Muscle of arm (tissue), 14 donors: ENCODE measurements at places on chromosomes 2 and 18.

DNA sequence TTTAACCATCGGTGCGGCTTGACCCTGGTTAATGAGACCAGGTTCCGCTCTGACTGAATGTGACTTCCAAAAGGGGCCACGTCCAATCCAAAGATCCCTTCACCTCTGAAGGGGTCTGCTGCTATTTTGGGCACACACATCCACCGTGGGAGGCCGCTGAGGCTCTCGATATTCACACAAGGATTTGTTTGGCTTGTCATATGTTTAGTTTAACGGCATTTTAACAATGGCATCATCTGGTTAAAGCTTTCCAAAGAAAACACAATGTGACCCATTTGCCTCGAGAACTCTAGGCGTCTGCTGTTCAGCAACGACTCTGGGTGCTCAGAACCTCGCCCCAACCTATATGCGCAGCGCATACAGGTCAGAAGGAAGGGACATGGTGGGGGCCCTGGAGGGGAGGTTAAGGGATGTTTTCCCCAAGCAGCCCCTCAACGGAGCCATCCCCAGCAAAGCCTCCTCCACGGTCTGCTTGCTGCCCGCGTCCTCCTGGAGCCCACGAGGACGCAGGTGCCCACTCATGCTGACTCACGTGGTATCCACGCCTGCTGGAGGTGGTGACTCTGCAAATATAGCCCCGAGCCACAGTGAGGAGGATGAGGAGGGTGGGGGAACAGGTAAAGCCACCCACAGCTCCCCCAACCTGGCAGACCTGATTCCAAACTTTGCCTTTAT lies 260.3 kb downstream of the HDAC4 start:
- DNase-seq, result no peak

DNA sequence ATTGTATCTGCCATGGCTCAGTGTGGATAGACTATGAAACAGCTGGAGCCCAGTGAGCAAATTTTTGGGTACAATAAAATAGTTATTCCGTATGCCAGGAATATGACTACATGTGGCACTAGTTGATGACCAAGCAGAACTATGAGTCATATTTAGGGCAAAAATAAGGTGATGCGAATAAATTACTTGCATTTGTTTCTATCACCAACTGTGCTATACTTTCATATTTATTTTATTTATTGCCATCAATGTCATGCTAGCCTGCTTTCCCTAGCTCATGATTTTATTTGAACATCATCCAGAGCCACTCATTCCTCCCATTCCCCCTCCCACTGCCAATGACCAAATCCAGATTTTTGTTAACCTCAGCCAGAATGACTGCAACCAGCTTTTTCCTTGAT lies 13.3 kb upstream of the FAP start:
- DNase-seq, result no peak

DNA sequence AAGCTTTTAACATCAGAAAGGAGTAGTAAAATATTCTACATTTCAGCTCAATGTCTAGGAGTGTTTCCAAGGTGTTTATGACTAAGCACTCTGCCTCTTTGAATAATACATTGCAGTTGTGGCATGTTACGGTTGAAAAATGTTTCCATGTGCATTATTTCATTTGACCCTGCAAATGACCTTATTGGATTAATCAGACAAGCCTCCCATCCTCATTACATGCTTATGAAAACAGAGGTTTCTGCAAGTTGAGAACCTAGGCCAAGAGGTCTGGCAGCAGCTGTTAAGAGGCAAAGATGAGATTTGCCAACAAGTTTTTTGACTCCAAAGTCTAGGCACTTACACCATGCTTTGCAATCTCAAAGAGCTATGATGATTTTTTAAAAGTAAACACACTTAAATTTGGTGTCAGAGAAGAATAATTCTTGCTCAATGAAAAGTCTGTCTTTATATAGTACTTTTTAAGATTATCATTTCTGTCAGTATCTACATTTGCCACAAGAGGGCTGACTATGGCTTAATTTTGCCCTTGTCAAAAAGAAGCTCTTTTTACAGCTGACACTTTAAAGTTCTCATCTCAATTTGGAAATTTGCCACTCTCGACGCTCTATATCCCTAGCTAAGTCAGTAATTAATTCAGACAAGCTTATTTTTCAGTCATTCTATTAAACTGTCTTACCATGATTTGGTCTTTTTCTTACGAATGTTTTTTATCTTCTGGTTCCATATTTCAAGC lies 260.6 kb downstream of the PAX3 start:
- DNase-seq, result no peak

GRCh38 chr18:10971717-10972116 lies 177.7 kb downstream of the PIEZO2 start:
- DNase-seq, result no peak

- DNase-seq, result peak; percentile 95
These were observed at the start of gene BIRC6 for GRCh38 chr2:32356681-32357317. Gene BIRC6 (plus strand): TSS chr2:32357023. CDS start chr2:32357162, 139 bp downstream.

DNA sequence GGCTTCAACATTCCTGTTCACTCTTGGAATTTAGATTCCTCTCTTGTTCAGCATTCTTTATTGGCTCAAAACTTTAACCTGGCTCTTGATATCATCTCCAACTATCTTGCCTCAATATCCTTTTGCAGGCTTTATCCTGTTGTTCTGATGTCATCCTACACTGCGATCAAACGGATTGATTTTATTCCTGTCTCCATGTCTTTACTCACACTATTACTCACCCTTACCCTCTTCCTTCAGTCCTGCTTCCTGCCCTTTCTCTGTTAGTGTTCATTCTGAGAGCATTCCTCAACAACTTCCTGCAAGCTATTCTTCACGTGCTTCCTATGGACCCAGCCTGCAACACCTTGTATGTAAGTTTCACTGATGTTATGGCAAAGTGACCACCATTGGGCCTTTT lies 264.7 kb downstream of the RNF152 start:
- DNase-seq, result no peak

GRCh38 chr2:200296118-200296517 lies 10.4 kb upstream of the SPATS2L start:
- no peak for DNase-seq

- no peak for DNase-seq
These were observed 34.8 kb downstream of the GATA6 start for GRCh38 chr18:22204214-22204536.

DNA sequence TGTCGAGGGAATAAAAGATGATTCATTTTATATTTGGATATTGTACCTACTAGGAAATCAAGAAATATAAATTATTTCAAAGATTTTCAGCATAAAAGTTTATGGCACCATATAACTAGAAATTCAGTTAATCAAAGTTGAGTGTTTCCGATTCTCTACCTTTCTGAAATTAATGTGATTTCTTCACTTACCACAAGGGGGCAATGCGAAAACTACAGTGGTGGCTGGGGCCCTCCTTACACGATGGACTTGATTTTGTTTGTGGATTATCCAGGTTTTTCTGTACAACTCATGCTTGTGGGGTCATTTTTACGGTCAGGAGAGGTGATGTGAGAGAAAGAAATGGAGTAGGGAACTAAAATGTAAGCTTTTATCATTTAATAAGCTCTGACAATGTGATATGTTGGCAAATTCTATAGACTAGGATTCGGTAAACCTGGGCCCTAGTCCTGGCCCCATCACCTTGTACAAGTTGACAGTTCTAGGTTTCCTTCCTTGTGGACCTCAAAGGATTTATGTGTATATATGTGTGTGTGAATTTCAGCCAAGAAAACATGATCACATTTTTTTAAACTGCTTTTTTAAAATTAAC lies 47.6 kb downstream of the G6PC2 start:
- DNase-seq, result no peak

DNA sequence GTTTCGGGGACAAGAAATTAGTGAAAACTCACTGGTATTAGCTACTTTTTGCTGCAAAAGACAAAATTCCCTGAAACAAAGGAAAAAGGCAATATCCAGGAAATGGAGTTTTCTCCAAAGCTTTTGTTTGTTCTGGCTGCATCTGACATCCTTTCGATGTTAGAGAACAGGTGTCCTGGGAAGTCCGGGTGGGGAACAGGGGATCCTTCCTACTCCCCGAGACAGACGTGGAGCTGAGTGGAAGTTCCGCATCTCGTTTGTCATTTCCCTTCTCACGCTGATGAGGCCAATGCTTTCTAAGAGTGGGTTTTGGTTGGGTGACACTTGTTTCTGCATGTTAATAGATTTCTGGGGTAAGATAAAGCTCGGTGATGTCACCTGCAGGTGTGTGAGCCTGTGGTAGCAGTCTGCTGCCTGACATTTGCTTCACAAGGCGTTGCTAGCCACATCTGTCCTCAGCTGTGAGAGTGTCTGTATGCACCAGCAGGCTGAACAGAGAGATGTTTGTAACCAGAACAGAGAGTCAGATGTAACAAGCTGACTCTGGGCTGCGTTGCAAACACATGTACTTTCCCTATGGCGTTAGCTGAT lies 125.9 kb downstream of the ACOXL start:
- no peak for DNase-seq

DNA sequence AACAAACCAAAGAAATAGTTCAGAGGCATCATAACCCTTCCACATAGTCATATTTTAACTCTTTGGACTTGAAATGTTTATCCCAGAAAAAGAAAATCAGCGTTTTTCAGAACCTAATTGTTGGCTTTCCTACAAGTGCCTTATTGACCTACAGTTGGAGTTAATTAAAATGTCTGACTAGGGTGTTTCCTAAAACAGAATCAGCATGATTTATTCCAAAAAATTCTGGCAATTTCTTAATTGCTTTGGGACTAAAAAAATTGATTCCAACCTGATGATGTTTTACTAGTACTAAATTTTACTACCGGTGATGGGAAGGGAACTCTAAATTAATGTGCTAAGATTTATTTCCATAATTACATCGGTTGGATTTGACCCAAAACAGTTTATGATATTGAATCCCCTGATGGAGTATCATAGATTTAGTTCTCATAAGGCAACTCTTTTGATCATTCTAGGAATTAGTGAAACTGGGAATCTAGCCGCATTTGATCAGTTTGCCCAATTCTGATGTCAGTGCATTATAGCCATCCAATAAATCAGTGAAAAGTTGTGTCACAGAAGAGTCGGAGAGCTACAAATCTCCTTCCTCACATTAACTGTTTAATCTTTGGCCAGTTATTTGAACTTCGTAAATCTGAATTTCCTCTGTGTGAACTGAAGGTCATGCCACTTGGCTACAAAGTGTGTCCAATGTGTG lies 134.3 kb upstream of the DSEL start:
- DNase-seq, result peak; percentile 49

DNA sequence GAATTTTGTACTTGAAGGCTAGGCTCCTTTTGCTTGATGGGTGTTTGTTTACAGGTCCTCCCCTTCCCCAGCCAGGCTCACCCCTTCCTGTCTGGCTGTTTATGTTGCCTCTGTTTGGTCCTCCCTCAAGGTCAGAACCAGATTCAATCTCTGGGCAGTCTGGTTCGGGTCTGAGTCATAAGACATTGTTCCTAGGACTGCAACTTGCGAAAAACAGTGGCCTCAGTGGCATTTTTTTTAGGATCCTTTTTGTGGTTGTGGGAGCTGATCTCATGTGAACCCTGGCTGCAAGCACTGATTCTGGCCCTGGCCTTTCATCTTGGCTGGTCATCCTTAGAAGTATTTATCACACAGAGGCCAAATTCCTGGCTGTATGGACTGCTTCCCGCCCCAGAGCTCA lies 370.4 kb downstream of the CLIP4 start:
- no peak for DNase-seq

DNA sequence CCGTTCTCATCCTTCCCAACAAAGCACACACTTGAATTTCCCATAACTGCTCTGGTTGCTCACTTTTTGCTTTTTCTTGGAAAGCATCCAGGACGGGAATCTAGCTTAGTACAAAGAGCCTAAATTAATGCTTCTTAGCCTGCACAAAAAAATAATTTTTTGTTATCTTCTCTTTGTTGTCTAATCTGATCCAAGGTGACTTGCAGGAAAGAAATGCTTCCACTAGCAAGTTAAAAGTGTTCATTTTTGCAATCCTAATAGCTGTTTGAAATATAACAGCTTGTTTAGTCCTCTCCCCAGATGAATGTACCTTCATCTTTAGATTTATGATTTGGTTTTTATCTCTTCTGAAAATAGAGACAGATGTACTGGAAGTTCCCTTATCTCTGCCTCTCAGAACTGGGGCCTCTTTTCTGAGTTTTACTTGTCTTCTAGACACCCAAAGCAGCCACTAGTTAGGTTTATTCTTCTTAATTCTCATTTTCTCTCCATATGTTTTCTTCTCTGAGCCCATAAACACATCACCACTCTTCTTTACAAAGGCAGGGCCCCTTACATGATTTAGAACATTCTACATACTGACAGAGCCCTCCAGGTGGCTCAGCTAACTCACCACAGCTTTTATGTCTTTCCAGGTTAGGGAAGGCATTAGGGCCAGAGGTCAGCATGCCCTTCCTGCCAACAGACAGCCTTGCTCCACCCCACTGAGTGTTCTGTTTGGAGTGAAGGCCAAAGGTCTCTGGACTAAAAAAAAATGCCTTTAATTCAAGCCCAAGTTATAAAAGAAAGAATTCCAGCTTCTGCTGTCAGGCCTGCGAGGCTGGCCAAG lies 74.7 kb upstream of the MAP4K3 start:
- no peak for DNase-seq

DNA sequence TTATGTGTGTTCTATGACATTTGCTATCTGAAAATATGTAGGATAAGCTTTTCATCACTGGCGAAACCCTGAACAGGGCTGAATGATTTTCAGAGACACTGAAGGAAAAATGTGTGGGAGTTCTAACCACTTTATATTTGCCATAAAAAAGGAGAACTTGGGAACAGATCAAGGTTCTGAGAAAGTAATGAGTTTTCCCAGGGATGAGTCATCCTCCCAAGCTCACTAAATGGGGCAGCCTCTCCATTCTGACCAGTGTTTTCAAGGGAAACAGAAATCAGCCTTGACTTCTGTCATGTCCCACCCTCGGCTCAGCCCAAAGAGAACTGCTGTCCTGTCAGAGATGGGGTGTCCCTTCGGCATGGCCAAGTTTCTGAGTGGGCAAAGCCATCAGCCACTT lies 2109.8 kb upstream of the CELF4 start:
- DNase-seq, result peak; percentile 23

- no peak for DNase-seq
These were observed 42.7 kb downstream of the EPAS1 start for GRCh38 chr2:46339676-46340459.

DNA sequence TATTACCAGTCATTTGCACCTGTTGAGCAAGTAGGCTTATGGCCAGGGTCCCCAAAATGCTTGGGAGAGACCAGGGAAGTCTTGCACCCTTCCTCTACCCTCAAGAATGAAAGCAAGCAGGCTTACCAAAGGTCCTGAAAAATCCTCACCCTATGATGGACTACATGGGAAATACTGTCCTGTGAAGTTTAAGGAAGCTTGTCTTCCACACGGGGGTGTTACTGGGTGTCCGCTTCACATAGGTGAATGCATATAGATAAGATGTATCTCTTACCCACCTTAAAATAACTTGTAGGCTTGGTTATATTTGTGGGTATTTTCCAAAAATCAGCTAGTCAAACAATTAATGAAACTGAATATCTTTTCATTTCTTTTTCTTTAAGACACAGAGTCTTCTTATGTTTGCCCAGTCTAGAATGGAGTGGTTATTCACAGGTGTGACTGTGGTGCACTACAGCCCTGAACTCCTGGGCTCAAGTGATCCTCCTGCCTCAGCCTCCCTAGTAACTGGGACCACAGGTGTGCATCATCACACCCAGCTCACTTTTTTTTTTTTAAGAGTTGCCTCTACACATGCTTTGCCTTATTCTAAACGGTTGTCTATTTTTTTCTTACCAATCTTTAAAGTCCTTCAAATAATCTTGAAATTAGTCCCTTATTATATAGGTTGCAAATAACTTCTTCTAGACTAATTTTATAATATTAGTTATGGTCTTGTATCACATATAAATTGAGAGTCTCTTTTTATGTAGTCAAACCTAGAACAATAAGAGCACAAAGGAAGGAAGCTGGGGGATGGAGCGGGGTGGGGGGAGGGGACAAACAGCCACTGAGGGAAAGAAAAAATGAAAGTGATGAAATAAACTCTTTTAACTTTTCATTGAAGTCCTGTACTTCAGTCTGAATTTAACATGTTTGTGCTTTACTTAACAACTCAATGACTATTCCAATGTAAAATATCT lies 49.0 kb downstream of the CERKL start:
- no peak for DNase-seq
